ENCODE measurements at places on chromosomes 5 and 9.

GRCh38 chr5:73687357-73687756, 61.4 kb downstream of the ARHGEF28 start:
- no peak for DNase-seq

- DNase-seq, result no peak
Measured at GRCh38 chr5:33115467-33115866, 325.3 kb upstream of the TARS1 start.

GRCh38 chr9:76302947-76303550, 91.2 kb downstream of the RFK start:
- DNase-seq, result peak; percentile 34

DNA sequence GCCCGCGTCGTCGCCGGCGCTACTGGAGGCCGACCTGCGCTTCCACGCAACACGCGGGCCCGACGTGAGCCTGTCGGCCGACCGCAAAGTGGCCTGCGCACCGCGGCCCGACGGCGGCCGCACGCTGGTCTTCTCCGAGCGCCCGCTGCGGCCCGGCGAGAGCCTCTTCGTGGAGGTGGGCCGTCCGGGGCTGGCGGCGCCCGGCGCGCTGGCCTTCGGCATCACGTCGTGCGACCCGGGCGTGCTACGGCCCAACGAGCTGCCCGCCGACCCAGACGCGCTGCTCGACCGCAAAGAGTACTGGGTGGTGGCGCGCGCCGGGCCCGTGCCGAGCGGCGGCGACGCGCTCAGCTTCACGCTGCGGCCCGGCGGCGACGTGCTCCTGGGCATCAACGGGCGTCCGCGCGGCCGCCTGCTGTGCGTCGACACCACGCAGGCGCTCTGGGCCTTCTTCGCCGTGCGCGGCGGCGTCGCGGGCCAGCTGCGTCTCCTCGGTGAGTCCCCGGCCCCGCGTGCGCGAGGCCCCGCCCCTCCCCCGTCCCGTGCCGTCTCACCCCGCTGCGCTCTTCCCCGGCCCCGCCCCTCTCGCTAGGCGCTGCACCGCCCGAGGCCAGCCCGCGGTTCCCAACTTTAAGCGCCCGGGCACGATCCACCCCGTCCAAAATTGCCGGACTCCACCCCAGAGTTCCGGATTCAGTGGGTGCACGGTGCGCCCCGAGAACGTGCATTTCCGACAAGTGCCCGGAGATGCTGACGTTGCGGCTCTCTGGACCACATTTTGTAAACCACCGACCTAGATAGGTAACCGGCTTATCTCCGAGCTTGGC, 42.8 kb downstream of the NEURL1B start:
- no peak for DNase-seq

DNA sequence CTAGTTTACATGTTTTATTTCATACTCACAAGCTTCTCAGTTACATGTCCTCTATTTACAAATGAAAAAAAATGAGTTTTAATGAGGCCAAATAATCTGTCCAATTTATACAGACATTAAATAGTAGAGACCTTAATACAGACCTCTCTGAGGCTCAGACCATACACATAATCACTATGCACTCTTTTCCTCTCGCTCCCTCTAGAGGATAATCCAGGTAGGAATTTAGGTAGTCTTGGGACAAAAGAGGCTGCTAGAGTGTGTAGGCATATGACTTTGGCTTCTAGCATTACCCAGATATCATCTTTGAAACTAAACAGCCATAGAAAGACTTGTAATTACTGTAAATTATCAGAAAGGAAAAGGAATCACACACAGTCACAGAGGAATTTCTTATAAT, 444.7 kb downstream of the HINT1 start:
- DNase-seq, result peak; percentile 62

DNA sequence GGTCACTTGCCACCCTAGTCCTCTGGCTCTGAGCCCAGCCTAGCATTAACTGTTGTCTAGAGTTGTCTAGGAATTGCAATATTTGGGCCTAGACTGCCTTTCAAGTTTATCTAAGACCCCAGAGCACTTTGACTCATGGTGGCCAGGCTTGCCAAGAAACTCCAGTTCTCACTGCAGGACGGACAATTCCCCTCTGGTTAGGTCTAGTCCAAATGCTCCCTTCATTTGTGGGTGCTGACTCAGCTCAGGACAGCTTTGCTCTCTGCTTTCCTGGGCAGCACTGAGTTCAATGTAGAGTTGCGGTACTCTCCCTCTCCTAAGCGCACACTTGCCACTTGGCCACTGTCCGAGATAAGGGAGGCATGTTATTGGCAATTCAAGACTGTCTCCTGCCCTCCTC, 619.4 kb downstream of the TLE1 start:
- no peak for DNase-seq

GRCh38 chr9:134344068-134344799, 18.0 kb downstream of the RXRA start:
- no peak for DNase-seq

- no peak for DNase-seq
Measured at GRCh38 chr5:176883700-176884570, 15.2 kb downstream of the HK3 start.

Measured in NCI-H524 (cell line).